ENCODE measurements at places on chromosomes 2 and 18. TPM values are rescaled to one million over a fixed set of nuclear protein-coding genes. Genes with fewer than 3 reads are reported as not detected.

Gene PDE1A
- 206 TPM for total RNA-seq

Gene GCG
- total RNA-seq, result not detected

Gene ACVR1
- total RNA-seq, result 36.6 TPM

Gene SCG2
- total RNA-seq, result 2.3 TPM

Data from cardiac atrium fibroblast (primary cell).